ENCODE measurements at places on chromosomes 6 and 20.

DNA sequence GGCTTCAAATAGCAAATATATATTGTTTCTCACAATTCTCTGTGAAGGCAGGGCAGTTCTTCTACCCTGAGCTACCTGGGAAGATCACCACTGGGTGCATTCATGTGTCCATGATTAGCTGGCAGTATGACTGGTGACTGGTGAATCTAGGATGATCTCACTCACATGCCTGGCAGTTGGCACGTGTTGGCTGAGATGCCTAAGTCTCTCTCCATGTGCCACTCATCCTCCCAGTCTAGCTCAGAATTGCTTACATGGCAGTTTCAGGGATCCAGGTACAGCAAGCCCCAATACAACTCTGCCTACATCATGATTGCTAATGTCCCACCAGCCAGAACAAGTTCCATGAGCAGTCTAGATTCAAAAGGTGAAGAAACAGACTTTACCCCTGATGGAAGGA is 346.8 kb upstream of the CNR1 start:
- DNase-seq: no peak

DNA sequence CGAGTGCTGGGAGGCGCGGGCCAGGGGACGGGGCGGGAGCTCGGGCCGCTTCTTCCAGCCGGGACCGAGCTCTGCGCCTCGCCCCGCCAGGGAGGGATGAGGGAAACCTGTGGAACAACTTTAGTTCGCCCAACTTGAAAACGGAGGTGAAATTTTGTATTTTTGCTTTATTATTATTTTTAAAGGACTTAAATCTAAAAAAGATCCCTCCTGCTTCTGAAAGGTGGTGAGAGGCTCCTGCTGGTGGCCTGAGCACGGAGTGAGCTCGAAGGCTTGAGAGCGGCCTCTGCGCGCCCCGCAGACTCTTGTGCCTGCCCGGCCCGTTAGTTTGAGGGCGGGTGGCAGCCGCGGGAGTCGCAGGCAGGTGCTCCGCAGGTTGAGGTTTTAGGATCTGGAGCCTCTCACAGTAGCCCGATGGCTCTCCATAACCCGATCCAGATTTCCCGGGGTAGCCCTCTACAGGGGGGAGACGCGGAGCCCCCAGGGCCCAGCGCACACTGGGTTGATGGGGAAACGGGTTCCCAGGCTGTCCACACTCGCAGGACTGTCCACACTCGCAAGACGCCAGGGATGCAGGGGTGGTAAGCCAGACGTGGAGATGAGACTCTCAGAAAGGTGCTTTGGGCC is 46.2 kb upstream of the SUPT3H start:
- DNase-seq: no peak

- no peak for DNase-seq
Measured at GRCh38 chr6:4935975-4936680, 67.7 kb downstream of the RPP40 start.

DNA sequence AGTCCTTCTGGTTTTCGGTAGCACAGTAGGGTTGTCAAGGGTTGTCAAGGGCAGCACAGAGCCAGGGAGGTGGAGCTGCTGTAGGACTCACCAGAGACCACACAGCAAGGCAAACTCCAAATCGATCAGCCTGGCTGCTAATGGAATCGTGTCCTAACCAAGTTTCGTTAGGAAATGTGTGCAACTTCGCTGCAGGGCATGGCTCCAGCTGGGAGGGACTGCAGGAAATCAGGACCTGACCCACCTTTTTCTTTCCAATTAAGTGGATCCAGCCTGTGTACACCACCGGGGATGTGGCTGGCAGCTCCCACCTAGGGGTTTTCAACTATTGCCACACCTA is 251.7 kb upstream of the QKI start:
- no peak for DNase-seq

- DNase-seq: no peak
Measured at GRCh38 chr20:41348430-41349172, 8.0 kb downstream of the LPIN3 start.

DNA sequence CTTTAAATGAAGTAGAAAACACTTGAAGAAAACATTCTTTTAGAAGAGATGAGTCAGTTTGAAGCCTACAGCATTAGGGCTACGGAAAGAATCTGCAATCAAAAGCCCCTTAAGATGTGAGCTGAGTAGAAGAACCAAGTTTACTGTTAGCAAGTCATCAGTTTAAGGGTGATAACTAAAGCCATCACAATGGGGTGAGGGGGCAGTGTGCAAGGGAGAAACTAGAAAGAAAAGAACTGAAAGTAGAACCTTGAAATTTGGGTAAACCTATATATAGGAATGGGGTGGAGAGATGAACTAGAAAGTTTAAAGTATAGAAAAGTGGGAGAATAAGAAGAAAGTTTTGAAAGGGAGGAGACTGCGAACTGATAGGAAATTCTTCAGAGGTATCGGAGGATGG is 212.9 kb downstream of the COL19A1 start:
- DNase-seq: no peak

- no peak for DNase-seq
Measured at GRCh38 chr20:49471397-49471796, 11.1 kb downstream of the KCNB1 start.

DNA sequence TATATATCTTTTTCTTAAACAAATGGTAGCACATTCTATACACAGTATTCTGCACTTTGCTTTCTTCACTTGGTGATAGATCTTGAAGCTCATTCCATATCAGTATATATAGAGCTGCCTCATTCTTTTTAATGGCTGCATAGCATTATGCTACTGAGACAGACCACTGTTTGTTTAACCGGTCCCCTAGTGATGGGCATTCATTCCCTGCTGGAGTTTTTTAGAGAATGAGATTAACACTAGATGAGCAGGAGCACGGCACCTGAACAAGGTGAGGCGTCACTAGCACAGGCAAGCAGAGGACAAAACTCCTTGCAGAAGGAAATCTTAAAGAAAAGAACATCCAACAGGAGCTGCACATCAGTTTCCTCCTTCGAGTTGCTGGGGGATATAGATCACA is 69.6 kb downstream of the GNAS-AS1 start:
- DNase-seq: no peak

DNA sequence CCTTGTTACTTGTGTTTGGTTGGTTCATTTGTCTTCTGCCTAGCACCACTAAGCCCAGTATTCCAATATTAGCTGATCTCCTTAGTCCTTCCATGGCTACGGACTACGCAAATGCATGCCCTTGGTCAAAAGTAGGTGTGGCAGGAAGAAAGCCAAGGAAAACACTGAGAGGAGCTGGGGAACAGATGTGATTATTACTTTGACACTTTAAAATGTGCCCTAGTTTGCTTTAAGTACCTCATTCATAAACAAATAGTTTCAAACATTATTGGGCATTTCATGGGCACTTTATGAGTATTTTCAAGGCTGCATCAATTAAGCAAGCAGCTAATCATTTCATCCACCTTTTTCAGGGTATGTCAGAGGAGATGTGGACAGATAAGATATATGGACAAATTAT is 60.1 kb upstream of the HDDC2 start:
- no peak for DNase-seq

DNA sequence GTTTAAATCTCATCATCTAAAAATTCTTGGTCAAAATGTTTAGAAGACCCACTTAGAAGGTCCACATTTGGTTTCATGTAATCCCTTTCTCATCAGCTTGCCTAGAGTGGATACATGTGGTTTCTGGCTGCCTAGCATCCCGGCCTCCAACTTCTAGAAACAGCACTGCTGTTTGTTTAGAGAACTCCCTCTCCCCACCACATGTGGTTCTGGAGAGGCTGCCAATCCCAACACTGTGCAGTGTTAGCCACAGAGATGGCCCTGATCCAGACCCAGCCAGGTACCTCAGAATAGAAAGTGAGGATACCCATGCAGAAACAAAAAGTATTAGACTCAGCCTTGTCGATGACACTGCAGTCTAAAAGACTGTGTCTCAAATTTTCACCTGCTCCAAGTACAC is 241.8 kb downstream of the BCKDHB start:
- DNase-seq: no peak

- DNase-seq: no peak
Measured at GRCh38 chr6:6783721-6784120, 195.2 kb downstream of the LY86 start.

- no peak for DNase-seq
Measured at GRCh38 chr6:35185302-35185681, 28.5 kb upstream of the SCUBE3 start.

DNA sequence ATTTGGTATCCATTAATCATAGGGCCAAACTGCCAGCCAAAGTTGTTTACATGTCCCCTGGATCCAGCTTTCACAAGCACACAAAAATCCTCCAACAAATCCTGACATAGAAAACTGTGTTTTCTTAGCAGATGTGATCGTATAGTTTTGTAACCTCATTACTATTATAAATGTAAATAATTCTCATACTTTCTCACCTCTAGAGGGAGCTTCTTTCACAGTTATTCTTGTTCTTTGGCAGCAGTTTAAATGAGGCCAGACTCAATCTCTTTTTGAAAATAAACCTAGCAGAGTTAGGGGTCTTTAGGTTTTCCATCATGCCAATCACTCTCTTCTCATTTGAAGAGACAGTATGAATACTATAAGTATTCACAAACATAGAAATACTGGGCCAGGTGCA is 17.0 kb upstream of the ZNF318 start:
- DNase-seq: no peak

DNA sequence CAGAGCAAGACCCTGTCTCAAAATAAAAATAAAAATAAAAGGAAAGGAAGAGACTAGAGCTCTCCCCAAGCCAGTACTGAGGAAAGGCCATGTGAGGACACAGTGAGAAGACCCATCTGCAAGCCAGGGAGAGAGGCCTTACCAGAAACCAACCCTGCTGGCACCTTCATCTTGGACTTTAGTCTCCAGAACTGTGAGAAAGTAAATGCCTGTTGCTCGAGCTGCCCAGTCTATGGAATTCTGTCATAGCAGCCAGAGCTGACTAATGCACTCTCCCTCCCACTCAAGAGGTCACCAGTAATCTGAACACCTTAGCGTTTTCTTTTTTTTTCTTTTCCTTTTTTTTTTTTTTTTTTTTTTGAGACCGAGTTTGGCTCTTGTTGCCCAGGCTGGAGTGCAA is 7.3 kb upstream of the PRPH2 start:
- no peak for DNase-seq

GRCh38 chr20:2212456-2213015 is 83.3 kb upstream of the TGM3 start:
- no peak for DNase-seq

DNA sequence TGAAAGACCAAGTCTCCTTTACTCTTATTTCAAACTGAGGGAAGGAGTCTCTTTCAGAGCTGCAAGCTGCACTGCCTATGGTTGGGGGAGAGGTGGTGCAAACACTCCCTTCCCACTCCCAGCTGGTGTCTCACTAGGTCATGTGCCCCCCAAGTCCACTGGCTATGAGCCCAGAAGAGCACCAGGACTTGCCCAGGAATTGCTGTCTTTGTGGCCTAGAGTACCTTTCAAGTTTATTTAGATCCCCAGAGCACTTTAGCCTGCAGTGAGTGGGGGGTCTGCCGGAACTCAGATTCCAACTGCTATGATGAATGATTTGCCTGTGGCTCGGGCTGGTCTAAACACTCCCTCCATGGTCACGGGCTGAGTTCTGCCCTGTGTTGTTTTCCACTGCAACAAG is 192.6 kb upstream of the CITED2 start:
- no peak for DNase-seq

GRCh38 chr6:89649682-89650081 is 11.1 kb upstream of the LYRM2 start:
- DNase-seq: no peak

DNA sequence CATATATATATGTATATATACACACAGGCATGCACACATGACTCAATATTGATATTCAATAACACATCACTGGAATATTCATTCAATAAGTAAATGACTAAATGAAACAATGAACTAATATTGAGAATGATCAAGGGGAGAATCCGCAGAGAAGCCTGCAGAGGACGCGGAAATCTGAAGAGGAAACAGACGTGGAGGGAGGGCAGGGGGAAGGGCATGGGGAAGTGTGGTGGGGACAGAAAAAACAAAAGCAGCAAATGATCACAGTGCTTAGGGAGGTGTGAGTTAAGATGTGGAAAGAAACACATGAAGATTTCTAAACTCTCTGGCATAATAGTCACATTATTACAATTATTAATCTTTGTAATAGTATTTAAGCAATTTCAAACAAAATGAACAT is 14.5 kb downstream of the PERP start:
- DNase-seq: no peak

Measured in activated naive CD4-positive, alpha-beta T cell treated with anti-CD3 and anti-CD28 coated beads, Interleukin-2, amount 10 ng/mL, durations not matched to agents 7 days and 5 days (primary cell).